ENCODE measurements at places on chromosomes 13 and 19.

DNA sequence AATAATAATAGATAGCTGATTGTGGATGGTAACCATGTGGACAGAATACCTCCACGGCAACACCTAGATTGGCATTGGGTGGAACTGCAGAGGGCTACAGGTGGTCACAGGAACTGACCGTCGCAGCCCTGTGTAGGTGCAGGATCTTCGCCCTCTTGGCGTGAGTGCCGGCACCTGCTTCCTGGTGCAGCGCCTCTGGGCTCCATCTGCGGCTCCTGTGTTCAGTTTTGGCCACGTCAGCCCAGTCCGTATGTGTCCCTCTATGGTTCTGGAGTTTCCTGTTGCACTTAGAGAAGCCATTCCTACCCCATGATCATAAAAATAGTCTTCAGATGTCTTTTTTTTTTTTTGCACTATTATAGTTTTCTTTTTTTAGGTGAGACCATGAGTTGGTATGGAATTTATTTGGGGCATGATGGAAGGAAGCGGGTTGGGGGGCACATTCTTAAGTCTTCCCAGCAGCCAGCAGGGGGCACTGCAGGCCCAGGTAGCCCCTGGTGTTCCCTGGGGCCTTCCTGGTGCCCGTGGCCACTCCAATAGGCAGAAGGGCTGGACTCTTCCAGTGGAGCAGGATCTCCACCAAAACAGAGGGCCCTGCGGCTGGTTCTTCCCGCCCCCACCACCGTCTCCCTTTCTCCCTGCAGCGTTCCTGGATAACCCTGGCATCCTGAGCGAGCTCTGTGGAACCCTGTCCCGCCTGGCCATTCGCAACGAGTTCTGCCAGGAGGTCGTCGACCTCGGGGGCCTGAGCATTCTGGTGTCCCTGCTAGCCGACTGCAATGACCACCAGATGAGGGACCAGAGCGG lies 10.1 kb upstream of the SLC25A42 start:
- peak; percentile 42 for DNase-seq

DNA sequence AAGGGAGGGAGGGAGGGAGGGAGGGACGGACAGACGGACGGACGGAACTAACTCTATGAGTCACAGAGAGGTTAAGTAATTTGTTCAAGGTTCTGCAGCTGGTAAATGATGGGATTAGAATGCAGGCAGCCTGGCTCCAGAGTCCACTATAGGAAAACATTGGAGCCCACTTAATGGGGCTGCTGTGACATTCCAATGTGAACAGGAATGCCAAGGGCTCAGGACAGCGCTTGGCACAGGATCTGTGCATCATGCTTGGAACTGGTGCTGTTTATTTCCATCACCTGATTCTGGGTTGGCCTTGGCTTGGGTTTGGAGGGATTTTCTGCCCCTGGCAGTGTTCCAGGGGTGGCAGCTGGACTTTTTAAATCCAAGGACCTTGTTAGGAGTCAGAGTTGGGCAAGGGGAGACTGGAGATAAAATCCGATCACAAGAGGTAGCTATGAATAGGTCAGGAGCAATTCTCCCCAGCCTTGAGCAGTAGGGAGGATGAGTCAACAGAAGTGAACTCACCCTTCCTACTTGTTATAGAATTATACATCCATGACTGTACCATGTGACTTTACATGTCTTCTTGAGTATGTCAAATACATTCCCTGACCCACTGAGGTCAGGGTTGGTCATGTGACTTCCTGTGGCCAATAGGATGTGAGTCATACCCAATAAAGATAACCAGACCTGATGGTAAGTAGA lies 7.8 kb upstream of the HIF3A start:
- DNase-seq = peak; percentile 95

GRCh38 chr19:47122359-47123335 lies 8.0 kb upstream of the SAE1 start:
- peak; percentile 91 for DNase-seq

DNA sequence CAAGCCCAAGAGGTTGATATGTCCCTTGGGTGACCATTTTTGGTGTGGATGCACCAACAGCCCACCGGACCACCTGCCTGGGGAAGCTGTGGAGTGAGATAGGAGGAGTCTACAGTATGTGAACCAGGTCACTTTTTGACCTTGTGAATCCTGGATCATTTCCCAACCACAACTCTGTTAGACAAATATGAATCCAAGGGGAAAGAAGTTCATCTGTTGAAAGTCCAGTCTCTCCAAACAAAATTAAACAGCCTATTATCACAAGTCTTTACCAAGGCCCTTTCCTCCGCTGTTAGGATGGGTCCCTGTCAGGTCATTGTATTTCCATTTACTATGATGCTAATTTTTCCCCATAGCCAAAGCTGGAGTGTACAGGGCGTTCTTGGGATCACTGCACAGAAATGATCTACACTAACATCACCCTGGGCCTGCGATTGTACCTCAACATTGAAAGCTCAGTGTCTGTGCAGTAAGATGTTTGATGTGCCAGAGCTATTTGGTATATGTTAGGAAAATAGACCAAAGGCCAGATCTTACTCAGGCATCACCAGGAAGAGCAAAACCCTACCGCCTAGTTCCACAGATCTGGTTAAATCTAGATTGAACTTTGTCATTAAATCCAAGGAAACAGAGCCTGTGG lies 117.1 kb downstream of the STARD13 start:
- DNase-seq = peak; percentile 36

GRCh38 chr19:40280608-40281221 lies 4.4 kb downstream of the AKT2 start:
- DNase-seq = no peak
